ENCODE measurements at places on chromosomes 3 and 15. TPM values are rescaled to one million over a fixed set of nuclear protein-coding genes. Genes with fewer than 3 reads are reported as not detected.

DNA sequence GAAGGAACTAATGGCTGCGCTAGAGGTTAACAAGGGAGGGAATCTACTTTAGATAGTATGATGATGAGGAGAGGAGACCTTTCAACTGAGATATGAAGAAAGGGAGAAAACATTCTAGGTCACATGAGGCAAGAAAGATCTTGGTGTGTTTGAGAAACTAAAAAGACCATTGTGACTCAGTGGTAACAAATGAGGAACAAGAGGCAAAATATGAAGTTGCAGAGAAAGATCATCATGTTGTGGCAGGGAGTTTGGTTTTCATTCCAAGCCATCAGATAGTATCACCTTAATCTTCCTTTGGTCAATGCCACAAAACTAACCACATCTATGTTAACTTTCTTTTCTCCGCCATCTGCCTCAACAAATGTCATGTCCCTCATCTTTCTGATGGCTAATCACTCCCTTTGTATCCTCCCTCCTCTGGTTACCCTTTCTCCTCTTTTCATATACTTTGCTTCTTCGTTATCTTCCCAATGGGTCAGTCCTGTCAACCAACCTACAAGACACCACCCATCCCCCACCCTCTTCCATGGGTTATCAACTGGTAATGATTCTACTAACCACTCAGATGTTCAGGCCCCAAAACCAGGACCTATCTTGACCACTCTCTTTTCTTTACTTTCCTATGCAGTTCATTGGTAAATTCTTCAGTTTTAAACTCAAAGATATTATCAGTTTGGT, 2.4 kb upstream of the PDCD6IP start:
- no peak for DNase-seq

GRCh38 chr3:18512007-18512406, 86.9 kb upstream of the SATB1 start:
- no peak for DNase-seq

GRCh38 chr3:161567577-161568361, 71.2 kb downstream of the OTOL1 start:
- no peak for DNase-seq

- no peak for DNase-seq
Measured at GRCh38 chr3:167723025-167723512, 11.6 kb downstream of the PDCD10 start.

- DNase-seq = no peak
Measured at GRCh38 chr3:158747417-158747816, 15.2 kb upstream of the RARRES1 start.

DNA sequence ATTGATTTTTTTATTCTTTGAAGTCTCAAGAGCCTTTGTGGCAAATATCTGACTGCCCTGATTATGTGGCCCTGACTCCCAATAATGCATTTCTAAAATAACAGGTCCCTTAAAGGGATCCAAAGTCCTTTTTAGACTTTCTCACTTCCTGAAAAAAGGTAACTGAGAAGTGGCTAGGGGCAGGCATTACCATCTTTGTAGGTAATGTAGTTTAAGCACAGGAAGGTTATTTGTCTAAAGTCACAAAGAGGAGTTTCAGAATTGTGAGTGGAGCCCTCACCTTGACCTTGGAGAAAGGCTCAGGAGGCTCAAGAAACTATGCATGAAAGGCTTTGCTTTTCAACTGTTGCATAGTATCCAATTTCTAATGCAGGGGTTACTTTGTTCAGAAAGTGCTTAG, 142.9 kb upstream of the MRPL3 start:
- DNase-seq = no peak

DNA sequence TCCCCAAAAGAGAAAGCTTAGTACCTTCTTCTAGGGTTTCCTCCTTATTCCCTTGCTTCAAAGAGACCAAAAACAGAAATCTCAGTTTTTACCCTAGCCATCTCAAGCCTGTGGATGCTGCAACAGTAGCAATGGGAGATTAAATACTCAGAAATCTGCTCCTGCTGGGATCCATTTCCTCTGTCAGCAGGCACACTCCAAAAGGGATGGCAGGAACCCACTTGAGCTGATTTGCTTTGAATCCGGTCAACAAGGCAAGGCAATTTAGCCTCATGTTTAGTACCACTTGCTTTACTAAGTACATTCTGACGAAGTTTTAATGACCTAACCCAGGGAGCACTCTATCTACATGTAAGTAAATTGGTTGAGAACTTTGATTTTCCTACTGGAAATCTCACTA, 590.0 kb upstream of the ADAMTS9 start:
- DNase-seq = no peak

- DNase-seq = peak; percentile 39
Measured at GRCh38 chr3:179450901-179451264, 387 bp downstream of the GNB4 start.

- no peak for DNase-seq
Measured at GRCh38 chr3:37989821-37990480, 635 bp upstream of the VILL start.

- no peak for DNase-seq
Measured at GRCh38 chr3:101631098-101631796, 45.7 kb downstream of the ZBTB11 start.

- no peak for DNase-seq
Measured at GRCh38 chr15:79962178-79962577, 8.8 kb downstream of the BCL2A1 start.

DNA sequence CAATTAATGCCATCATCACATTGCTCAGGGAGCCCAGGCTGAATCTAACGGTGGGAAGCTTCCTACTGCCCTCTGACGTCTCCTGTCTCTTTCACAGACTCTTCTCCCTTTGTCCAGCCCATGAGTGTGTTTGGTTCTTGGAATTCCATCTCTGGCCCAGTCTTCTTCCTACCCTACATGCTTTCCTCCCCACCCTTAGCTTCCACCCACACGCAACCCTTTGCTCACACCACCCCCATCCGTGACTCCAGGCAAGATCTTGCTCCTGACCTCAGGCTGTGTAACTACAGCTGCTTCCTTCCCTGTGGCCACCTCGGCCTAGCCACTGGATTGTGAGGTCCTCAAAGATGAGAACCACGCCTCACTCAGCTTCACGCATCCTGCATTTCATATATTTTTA, 72.3 kb upstream of the THBS1 start:
- no peak for DNase-seq

GRCh38 chr3:61807865-61808276, 246.5 kb downstream of the PTPRG start:
- no peak for DNase-seq

GRCh38 chr3:13072600-13073325, 466 bp downstream of the IQSEC1 start:
- DNase-seq = no peak

GRCh38 chr3:115658032-115658336, 34.7 kb downstream of the GAP43 start:
- DNase-seq = no peak

DNA sequence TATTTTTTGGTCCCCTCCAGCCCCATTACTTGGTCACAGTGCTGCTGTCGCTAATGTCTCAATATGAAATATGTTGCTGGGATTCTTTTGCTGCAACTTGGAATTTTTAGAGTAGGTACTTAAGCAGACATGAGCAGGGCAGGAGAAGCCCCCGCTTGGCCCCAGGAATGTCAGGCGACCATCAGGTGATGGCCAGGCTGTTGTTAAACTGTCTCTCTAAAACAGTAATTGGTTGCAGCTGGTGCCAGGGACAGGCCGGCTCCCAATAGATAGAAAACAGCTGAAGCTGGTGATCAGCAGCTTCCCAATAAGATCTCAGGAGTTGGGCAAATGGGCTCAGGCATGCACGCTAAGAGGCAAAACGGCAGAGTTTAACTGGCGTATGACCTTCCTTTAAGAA, 329.9 kb upstream of the TBL1XR1 start:
- DNase-seq = no peak

- no peak for DNase-seq
Measured at GRCh38 chr15:79826800-79827199, 70.0 kb downstream of the MTHFS start.

GRCh38 chr3:178480795-178481194, 55.4 kb upstream of the KCNMB2 start:
- DNase-seq = no peak

DNA sequence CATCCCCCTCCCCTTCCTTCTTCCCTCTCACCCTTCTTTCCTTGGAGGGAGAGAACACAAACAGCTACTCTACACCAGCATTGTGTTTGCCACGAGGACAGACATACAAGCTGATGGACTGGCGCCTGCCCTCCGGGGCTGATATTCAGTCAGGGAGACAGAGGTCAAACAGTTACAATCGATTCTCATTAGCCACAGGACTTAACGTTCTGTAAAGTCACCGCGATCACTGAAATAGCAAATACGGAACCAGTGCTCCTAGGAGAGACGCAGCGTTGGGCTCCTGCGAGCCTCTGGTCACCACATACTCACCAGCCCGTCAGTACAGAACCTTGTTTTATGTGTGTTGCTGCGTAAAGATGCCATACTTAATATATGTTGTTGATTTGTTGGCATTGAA, 108.8 kb downstream of the LRRK1 start:
- peak; percentile 1 for DNase-seq

- DNase-seq = no peak
Measured at GRCh38 chr3:100637197-100637631, 27.8 kb downstream of the ADGRG7 start.

- no peak for DNase-seq
Measured at GRCh38 chr3:112477891-112478290, 21.4 kb downstream of the BTLA start.

GRCh38 chr3:6806991-6807390, 53.9 kb upstream of the GRM7 start:
- DNase-seq = no peak

ARNT2 gene
- 3.5 TPM for total RNA-seq

STARD5 gene
- 1.3 TPM for total RNA-seq

DPH3 gene
- 22.8 TPM for total RNA-seq

ERC2 gene
- total RNA-seq = 4.2 TPM

SOX14 gene
- total RNA-seq = not detected

CHST14 gene
- total RNA-seq = 8.1 TPM

CHST13 gene
- 0.66 TPM for total RNA-seq

RYR3 gene
- total RNA-seq = 0.02 TPM

GPR171 gene
- 0.31 TPM for total RNA-seq

CBLB gene
- 46.3 TPM for total RNA-seq

IL12A gene
- 0.53 TPM for total RNA-seq

XCR1 gene
- total RNA-seq = 0.09 TPM

MME gene
- 3.7 TPM for total RNA-seq

CA12 gene
- 0.15 TPM for total RNA-seq

CD200R1 gene
- 1.3 TPM for total RNA-seq

ANKRD34C gene
- 0.52 TPM for total RNA-seq

CCRL2 gene
- 5.4 TPM for total RNA-seq

IL5RA gene
- total RNA-seq = 0.23 TPM

SLC12A1 gene
- total RNA-seq = not detected
